ENCODE measurements at places on chromosomes 16 and 17.

GRCh38 chr17:61560071-61560470 is 30.9 kb downstream of the NACA2 start:
- DNase-seq: no peak

DNA sequence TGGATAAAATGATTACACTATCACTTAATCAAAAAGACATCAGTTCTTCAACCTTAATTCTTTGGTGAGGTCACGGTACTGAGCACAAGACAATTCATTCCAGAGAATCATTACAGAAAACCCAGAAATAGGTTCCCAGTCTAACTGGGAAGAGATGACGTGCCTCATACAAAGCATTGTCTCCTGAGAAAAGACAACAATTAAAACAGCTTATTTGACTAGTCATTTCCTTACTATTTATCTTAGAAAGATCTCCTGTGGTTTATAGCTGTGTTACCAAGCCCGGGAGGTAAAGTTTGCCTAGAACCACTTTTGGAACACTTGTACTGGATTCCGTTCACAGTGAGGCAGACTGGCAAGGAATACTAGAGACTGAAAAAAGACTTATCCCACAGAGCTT is 5.1 kb downstream of the PHF12 start:
- no peak for DNase-seq

DNA sequence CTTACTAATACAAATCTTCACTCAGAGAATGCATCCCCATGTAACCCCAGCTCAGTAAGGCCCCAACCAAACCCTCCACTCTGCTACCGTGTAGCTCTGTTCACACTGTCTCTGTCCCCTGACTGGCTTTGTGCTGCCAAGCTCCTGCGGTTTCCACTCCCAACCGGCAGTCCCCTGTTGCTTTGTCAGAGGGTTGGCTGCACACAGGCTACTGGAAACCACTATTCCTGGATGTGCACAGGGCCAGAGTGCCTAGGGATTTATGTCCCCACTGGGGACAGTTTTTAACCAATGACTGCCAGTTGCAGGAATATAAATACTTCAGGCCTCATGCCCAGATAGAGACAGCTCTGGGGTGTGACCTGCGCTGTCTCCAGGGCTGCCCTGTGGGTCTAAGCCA is 157.1 kb upstream of the C16orf82 start:
- no peak for DNase-seq

DNA sequence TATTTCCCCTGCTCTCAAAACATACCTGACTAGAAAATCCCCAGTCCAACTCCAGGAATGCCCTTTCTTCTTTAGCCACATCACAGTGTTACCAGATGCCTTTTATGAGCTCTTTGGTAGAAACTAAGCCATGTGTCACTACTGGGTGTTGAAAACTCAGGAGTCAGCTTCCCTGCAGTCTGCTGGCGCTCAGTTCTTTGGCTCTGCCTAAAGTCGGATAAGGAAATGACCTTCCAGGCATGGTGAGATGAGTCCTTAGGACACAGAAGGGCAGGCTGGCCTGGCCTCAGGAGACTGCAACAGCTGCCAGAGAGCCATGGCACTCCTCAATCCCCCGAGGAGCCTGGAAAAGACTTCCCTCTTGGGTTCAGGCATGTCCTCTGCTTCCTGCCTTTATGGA is 89.1 kb downstream of the CDH13 start:
- no peak for DNase-seq

DNA sequence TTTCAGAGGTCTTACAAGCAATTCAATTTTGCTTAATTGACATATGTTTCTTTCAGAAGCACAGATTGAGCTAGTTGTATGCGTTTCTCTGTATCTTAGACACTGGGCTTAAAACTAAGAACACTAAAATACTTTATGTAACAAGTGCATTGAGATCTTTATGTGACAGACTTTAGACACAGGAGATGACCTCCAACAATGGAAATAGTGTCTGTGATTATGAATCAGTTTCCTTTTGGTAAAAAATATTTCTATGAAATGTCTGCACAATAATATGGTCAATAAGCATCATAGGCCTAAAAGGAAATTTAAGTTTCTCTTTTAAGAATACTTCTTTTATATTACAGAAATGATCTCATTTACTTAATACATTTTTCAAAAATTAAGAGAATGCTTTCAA is 153.2 kb downstream of the SKAP1 start:
- DNase-seq: no peak
